ENCODE measurements at places on chromosomes 1 and 21.

- DNase-seq: peak; percentile 31
Measured at GRCh38 chr21:38295997-38296764, 39.4 kb downstream of the KCNJ15 start.

DNA sequence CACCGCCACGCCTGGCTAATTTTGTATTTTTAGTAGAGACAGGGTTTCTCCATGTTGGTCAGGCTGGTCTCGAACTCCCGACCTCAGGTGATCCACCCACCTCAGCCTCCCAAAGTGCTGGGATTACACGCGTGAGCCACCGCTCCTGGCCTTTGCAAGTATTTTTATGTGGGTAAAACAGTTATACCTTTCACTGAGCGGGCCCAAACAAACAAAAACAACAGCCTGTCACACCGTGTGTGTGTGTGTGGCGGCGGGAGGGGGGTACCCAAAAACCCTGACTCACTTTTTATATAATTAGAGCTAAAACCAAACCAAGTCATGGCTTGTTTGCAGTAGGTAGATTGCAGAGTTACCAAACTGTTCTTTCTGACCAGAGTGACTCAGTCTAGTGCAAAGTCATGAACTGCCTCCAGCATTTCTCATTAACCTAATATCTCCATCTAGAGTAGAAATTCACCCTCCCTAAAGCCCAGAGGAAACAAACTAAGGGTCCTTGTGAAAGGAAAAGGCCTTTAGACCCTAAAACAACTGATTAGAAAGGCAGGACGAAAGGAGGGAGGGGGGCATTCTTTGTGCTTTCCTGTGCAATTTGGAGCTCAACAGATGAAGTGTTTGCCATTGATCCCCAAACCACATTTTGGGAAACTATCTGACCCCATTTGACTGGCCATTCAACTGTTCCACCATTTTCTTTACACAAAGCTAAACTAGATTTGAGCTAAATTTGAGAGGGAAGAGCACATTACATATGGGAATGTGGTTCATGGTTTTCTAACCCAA, 181.0 kb downstream of the DHRS3 start:
- peak; percentile 84 for DNase-seq

DNA sequence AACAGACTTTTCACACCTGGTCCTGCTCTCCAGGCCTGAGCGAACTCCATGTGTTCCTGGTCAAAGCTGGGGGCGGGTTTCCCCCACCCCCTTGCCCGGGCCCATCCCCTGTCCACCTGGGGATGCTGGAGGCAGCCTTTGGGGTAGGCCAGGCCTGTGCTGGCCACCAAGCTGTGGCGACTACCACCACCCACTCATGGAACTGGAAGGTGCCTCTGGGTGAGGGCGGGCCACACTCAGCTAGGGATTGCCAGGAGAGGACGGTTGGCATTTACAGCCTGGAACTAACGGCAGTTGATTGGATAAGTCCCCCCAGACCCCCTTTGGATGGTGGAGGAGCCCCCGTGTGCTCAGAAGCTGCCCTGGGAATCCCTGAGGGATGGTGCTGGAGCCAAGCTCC, 7.9 kb downstream of the S100B start:
- DNase-seq: no peak

DNA sequence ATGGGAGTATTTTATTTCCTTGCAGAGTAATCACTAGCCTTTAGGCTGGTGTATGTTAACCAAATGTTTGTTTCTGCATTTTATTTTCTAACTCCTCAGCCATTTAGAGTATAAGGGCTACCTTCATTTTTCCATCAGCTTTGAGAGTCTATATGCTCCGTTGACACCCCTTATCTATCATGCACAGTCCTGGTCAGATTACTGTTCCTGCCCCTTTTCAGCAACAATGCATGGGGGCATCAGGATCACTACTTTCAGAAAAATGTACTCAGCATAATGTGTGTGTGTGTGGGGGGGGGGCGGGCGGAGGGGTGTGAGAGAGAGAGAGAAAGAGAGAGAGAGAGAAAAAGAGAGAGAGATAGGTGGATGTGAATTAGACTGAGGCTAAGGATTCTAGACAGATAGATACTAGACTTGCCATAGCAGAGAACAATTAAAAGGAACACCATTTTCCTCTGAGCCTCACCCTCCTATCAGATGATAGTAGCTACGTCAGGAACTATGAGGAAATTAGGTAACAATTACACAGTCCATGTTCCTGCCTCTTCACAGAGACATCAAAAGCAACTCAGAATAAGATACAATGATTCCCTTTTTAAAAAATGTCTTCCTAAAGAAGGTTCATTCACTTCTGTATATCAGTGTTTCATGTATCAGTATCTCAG, 40.8 kb downstream of the FCER1A start:
- no peak for DNase-seq

GRCh38 chr1:32172621-32173245, 6.7 kb upstream of the TXLNA start:
- peak; percentile 35 for DNase-seq

DNA sequence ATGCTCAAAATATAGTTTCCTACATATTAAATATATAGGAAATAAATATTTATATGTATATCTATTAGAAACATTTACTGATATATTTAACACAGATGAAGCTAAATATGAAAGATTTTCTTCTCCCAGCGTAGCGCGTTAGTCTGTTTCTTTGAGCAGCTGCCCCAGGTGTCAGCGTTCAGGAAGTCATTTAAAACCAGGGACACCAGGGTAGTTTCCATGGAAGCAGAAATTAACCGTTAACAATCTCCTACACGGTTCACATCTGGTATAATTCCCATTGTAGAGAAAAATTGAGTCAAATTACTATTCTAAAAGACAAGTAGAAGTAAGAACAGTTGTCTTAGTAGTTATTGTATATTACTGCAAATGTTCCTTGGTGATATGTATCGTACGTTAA, 1443.7 kb downstream of the MRPL39 start:
- DNase-seq: no peak

DNA sequence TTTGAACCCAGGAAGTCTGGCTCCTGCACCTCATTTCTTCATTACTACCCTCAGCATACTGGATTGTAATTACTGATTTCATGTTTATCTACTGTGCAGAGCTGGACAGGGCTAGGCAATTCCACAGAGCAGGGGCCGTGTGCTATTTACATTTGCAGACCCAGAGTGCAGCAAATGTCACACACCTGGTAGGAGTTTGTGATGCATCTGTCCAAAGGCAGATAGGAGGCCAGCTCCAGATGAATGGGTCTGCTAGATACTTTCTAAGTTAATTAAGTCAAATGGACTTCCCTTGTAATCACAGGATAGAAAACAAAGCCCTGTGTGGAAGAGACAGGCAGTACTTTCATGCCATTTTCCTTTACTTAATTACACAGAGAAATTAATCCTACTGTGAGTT, 46.2 kb downstream of the PGBD5 start:
- no peak for DNase-seq

GRCh38 chr1:15326691-15327588, 79.9 kb downstream of the FHAD1 start:
- DNase-seq: no peak
